ENCODE measurements at places on chromosomes 1 and 21.

- no peak for DNase-seq
These were observed 59.3 kb upstream of the GJB5 start for GRCh38 chr1:34695580-34695979.

- DNase-seq, result no peak
These were observed 73.1 kb downstream of the TNFSF4 start for GRCh38 chr1:173134029-173134428.

- DNase-seq, result no peak
These were observed 25.5 kb downstream of the SPRTN start for GRCh38 chr1:231363624-231364023.

DNA sequence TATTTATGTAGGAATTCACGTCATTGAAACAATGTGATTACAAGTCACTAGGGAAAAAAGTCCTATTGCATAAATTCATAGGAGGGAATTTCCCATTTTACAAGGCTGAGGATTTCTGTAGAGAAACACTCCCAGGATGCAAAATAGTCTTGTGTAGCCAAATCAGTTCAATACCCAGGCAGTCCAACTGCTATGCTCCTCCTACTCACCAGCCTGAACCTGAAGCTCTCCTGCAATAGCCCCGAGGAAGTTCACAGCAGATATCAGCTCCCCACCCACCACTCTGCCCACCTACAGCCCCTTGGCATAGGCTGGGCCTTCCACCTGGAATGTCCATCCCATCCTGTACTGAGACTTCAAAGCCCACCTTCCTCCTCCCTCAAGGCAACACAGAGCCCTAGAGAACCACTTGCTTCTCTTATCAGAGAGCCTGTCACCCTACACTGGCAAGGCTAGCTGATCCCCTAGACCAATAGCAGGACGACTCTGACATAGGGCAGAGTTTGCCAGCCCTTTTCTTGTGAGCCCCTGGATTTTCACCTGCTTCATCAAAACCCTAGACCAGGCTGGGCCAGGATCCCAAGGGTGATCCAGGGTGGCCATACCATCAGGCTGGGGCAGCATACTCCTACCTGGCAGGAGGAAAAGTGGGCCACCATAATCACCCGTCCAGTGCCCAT lies 1.5 kb downstream of the LSS start:
- DNase-seq, result no peak

DNA sequence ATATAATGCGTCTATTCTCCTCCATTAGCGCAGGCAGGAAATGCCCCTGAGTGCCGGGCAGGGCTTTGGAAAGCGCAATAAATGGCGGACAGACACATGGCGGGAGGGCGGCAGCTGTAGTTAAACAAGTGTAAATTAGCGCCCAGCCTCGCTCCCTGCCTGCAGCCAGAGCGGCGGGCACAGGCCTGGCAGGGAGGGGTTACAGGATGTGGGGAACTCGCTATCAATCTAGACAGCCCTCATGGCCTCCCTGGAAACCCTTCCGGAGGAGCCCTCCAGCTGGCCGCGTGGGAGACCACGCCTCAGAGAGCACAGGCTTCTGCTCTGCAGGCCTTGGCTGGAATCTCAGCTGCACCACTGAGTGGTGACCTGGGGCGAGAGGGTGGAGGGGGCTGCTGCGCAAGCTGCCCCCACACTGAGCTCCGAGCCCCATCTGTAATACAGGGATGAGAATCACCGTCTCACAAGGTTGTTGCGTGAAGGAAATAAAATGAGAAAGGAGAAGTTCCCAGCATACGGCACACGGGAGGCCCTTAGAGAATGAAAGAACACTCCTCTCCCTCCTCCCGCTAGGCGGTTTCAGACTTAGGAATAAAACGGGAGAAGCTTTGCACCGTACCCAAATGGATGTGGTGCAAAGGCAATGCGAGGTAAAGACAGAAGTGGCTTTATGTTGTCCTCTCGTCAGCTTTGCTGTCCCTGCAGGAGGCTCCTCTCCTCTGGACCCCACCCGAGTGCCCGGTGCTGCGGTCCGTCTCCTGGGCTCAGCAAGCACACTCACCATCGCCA lies 167.2 kb upstream of the POU3F1 start:
- DNase-seq, result no peak

GRCh38 chr1:221230605-221231004 lies 351.4 kb downstream of the HLX start:
- DNase-seq, result peak; percentile 19

- no peak for DNase-seq
These were observed 21.9 kb downstream of the KIAA1614 start for GRCh38 chr1:180934563-180934962.

- no peak for DNase-seq
These were observed 419.0 kb upstream of the LRRC7 start for GRCh38 chr1:69148731-69149130.

GRCh38 chr1:230772457-230773395 lies 25.5 kb downstream of the CAPN9 start:
- DNase-seq, result peak; percentile 53

All from right lung (tissue), 10 donors.